ENCODE measurements at places on chromosomes 12 and 14. TPM values are rescaled to one million over a fixed set of nuclear protein-coding genes. Genes with fewer than 3 reads are reported as not detected.

DNA sequence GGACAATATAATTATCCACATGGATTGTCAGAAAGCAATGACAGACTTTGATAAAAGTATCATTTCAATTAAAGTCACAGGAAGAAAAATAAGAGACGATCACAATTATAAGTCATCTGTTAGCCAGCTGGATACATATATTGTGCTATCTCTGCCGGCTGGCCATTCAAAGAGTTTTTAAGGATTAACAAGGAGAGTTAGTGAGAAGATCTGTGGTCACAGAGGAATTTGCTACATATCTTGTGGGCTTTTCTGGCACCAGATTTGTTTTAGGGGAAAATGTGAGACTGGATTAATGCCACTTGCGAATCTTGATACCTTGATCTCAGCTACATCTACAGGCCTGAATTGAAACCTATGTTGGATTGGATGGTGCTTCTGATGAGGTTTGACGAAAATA, 90.9 kb upstream of the MANSC4 start:
- DNase-seq: no peak
- H3K27ac ChIP-seq: no peak overlapping the region
- peaks cover 12% of the 10 kb centered on the region for H3K4me1 ChIP-seq

The BATF gene
- 185 TPM for total RNA-seq

- peaks cover 2% of the 10 kb centered on the region for H3K36me3 ChIP-seq
- H3K4me3 ChIP-seq: no peak overlapping the region
- peaks cover 15% of the 10 kb centered on the region for H3K27me3 ChIP-seq
- no peaks in the 10 kb centered on the region for H3K4me1 ChIP-seq
- no peak for DNase-seq
Measured at GRCh38 chr14:72000907-72001306, 68.7 kb downstream of the RGS6 start.

The NELL2 gene
- 66.0 TPM for total RNA-seq

The PLEKHG7 gene
- not detected for total RNA-seq

The ZFYVE26 gene
- 13.7 TPM for total RNA-seq

DNA sequence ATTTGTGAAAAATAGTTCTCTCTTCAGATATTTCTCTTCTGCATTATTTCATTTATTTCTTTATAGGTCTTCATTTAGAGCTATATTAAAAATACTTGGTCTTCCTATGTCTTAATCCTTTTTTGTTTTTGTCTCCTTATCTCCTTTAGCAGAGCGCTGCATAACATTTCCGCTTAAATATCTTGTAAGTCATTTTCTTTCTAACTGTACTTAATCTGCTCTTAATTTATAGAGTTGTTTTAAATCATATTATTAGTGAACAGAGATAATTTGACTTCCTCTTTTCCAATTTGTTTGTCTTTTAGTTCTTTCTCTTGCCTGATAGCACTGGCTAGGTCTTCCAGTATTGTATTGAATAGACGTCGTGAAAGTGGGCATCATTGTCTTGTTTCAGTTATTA, 18.0 kb downstream of the LUM start:
- no peak overlapping the region for H3K27ac ChIP-seq
- peaks cover 7% of the 10 kb centered on the region for H3K27me3 ChIP-seq
- H3K4me1 ChIP-seq: no peaks in the 10 kb centered on the region
- peaks cover 3% of the 10 kb centered on the region for H3K36me3 ChIP-seq

DNA sequence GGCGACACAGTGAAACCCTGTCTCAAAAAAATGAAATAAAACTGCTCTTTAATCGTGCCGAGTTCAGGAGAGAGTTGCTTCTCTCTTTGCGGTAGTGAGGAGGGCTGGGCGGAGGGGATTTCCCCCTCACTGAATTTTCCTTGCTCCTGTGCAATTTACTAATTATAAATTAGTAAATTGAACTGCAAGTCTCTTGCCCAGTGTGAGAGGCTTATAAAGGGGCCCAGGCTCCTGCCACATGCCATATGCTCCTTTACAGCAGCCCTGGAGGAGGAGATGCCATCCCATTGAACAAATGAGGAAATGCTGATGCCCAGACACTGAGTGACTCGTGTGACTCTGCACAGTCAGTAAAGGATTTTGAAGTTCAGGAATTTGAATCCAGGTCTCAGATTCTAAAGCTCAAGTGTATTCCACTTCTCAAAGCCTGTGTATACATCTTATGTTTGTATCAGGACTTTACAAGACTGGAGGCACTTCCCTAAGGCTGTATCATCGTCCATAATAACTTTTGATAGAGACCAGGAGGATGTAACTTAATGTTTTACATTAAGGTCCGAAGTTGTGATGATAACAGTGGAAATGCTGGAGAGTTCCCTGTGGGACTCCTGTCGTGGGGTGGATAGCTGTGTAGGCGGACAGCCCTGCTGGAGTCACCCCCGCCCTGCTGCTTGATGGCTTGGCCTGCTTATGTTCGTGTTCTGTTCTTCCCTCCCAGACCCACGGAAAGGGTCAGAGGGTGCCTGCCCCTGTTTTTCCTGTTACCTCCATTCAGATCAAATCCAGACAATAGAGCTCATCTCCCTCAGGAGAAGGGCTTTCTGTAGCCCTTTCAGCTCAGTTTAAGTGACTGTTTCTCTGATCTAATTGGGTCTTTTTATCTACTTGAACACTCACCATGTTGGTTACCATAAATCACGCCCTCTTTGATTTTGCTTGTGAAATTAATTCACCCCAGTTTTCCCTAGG, 13.9 kb downstream of the PELI2 start:
- no peaks in the 10 kb centered on the region for H3K36me3 ChIP-seq
- peaks cover 52% of the 10 kb centered on the region for H3K4me1 ChIP-seq
- DNase-seq: no peak
- peaks cover 6% of the 10 kb centered on the region for H3K27me3 ChIP-seq
- H3K4me3 ChIP-seq: peak overlapping the region; percentile 49

- no peaks in the 10 kb centered on the region for H3K27me3 ChIP-seq
- peaks cover 12% of the 10 kb centered on the region for H3K4me1 ChIP-seq
- H3K27ac ChIP-seq: peak overlapping the region; percentile 82
- peak overlapping the region; percentile 88 for H3K4me3 ChIP-seq
- H3K36me3 ChIP-seq: no peaks in the 10 kb centered on the region
Measured at GRCh38 chr14:100285913-100286400, 20.3 kb downstream of the SLC25A29 start.

DNA sequence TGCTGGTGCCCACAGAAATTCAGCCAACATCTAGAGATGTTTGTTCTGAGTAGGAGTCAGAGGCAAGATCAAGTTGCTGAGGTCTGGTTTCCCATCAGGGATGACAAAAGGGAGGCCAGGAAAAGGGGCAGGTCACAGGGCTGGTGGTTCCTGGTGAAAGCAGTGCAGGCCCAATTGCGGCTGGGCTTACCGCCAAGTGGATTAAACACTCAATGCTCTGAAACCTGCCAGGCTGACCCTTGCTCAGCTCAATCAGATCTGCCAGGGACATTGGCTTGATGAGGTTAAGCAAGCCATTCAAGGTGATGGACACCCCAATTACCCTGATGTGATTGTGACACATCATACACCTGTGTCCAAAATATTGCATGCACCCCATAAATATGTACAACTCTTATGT, 5.5 kb upstream of the OAS1 start:
- no peak overlapping the region for H3K27ac ChIP-seq
- H3K4me3 ChIP-seq: no peak overlapping the region
- H3K4me1 ChIP-seq: peaks cover 20% of the 10 kb centered on the region

DNA sequence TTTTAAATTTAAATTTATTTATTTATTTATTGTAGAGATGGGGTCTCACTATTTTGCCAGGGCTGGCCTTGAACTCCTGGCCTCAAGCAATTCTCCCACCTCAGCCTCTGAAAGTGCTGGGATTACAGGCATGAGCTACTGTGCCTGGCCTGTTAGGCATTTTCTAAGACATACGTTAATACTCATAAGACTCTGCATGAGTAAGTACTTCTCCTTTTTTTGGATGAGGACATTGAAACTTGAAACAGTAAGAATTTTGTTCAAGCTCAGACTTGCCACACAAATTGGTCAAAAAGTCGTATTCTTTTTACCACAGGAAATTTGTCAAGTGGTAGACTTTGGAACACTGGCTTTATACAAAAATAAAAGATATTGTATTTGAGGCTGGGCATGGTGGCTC, 187.4 kb upstream of the RASSF8 start:
- no peaks in the 10 kb centered on the region for H3K36me3 ChIP-seq
- no peaks in the 10 kb centered on the region for H3K27me3 ChIP-seq
- DNase-seq: no peak
- no peak overlapping the region for H3K27ac ChIP-seq

- H3K4me3 ChIP-seq: no peak overlapping the region
- no peak overlapping the region for H3K27ac ChIP-seq
- no peaks in the 10 kb centered on the region for H3K36me3 ChIP-seq
Measured at GRCh38 chr14:97760050-97760449, 962.9 kb downstream of the VRK1 start.

The ACOT4 gene
- total RNA-seq: 5.2 TPM

- H3K27ac ChIP-seq: no peak overlapping the region
- no peaks in the 10 kb centered on the region for H3K4me1 ChIP-seq
- H3K36me3 ChIP-seq: no peaks in the 10 kb centered on the region
- H3K27me3 ChIP-seq: no peaks in the 10 kb centered on the region
Measured at GRCh38 chr12:127723251-127723650, 543.7 kb upstream of the TMEM132C start.

The SOAT2 gene
- 2.2 TPM for total RNA-seq

The LYZ gene
- total RNA-seq: 0.37 TPM

DNA sequence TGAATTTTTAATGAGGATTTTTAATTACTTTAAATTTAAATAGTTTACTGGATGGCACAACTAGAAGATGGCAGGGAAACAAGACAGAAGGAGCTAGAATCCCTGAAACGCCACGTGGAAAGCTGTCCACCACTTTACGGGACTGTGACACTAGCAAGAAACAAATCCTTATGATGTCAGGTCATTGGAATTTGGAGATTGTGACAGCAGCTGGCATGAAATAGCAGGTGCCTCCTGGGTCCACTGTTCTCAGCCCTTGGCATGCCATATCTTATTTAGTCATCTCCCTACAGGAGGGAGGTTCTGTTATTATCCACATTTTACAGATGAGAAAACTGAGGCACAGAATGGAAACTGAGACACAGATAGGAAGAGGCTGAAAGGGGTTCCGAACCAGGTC, 113.8 kb downstream of the BCL11B start:
- no peaks in the 10 kb centered on the region for H3K27me3 ChIP-seq
- H3K4me1 ChIP-seq: peaks cover 7% of the 10 kb centered on the region
- DNase-seq: no peak
- H3K4me3 ChIP-seq: no peak overlapping the region

The PELI2 gene
- 11.7 TPM for total RNA-seq

The PDE3A gene
- not detected for total RNA-seq

GRCh38 chr14:90695997-90696660, 120.1 kb downstream of the TTC7B start:
- H3K27ac ChIP-seq: no peak overlapping the region
- no peaks in the 10 kb centered on the region for H3K36me3 ChIP-seq
- DNase-seq: no peak
- H3K27me3 ChIP-seq: peaks cover 7% of the 10 kb centered on the region
- peaks cover 11% of the 10 kb centered on the region for H3K4me1 ChIP-seq

GRCh38 chr14:105894978-105895881, 368.8 kb downstream of the TMEM121 start:
- H3K4me1 ChIP-seq: peaks cover 11% of the 10 kb centered on the region
- no peak overlapping the region for H3K27ac ChIP-seq
- H3K27me3 ChIP-seq: peaks cover 26% of the 10 kb centered on the region

DNA sequence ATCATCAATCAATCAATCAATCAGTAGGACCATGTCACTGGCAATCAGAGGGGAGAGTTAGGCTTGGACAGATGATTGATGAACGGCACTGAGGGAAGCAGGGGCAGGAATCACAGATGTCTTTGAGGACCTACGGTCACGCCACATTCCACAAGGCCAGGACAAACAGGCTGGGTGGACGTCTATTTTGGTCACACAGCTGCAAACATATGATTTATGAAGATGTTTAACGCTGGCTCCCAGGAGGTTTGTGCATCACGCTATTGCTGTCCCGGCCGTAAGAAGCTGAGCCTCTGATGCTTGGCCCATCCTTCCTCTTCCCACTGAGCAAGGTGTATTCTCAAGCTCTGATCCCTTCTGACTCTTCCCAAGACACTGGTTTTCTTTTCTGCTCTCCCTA, 160.8 kb downstream of the FOXN3 start:
- H3K36me3 ChIP-seq: peaks cover 2% of the 10 kb centered on the region
- H3K27me3 ChIP-seq: no peaks in the 10 kb centered on the region
- DNase-seq: no peak
- no peak overlapping the region for H3K27ac ChIP-seq

DNA sequence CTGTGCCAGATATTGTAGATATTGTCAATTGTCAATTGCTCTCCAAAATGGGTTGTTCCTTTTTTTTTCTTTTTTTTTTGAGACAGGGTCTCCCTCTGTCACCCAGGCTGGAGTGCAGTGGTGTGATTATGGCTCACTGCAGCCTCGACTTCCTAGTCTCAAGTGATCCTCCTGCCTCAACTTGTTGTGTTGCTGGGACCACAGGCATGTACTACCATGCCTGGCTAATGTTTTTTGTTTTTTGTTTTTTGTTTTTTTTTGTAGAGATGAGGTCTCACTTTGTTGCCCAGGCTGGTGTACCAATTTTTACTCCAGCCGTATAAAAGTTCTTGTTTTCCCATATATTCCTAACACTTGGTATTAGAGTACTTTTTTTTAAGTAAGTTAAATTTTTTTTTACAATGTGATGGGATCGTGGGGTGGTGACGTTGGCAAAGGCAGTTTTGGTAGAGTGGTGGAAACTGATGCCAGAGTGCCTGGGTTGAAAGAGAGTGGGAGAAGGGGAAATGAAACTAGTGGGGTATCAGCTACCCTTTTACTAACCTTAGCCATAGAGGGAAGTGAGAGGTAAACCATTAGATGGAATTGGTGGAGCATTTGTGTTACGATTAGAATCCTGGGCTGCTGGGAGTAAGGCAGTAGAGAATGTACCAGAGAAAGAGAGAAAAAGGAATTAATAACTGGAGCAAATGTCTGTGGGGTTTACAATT, 33.0 kb upstream of the CFAP54 start:
- H3K4me3 ChIP-seq: no peak overlapping the region
- peak overlapping the region; percentile 30 for H3K27ac ChIP-seq
- no peak for DNase-seq

DNA sequence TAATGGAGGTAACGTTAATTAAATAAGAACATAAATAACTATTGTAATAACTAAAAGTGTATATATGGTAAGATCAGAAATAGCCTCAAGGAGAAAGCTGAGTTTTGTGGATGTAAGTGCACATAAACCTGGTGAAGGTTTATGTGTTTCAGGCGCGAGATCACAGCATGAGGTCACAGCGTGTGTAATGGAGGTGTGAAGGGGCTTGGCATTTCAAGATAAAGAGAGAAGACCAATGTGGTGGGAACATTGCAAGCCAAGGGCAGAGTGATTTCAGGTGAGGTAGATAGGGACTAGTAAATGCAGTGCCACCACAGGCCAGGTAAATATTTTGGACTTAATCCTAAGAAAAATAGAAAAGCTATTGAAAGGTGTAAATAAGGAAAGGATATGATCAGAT, 21.7 kb upstream of the KICS2 start:
- no peaks in the 10 kb centered on the region for H3K36me3 ChIP-seq
- no peak overlapping the region for H3K4me3 ChIP-seq
- no peaks in the 10 kb centered on the region for H3K4me1 ChIP-seq
- H3K27me3 ChIP-seq: peaks cover 6% of the 10 kb centered on the region

GRCh38 chr12:100293017-100293416, 26.0 kb downstream of the SCYL2 start:
- H3K27me3 ChIP-seq: no peaks in the 10 kb centered on the region
- no peaks in the 10 kb centered on the region for H3K4me1 ChIP-seq
- no peak overlapping the region for H3K27ac ChIP-seq

- H3K36me3 ChIP-seq: peaks cover 1% of the 10 kb centered on the region
- no peaks in the 10 kb centered on the region for H3K27me3 ChIP-seq
- no peak overlapping the region for H3K4me3 ChIP-seq
- no peak for DNase-seq
- H3K4me1 ChIP-seq: no peaks in the 10 kb centered on the region
Measured at GRCh38 chr12:59723520-59723919, 127.7 kb downstream of the SLC16A7 start.
